Endothelial cell of umbilical vein (primary cell): ENCODE measurements at places on chromosomes 5 and 9. TPM values are rescaled to one million over a fixed set of nuclear protein-coding genes. Genes with fewer than 3 reads are reported as not detected.

MARCOL gene
- total RNA-seq, result not detected in 2 replicates

SLCO4C1 gene
- not detected in 2 replicates for total RNA-seq

OTP gene
- not detected in 2 replicates for total RNA-seq

PPP2R2B gene
- total RNA-seq, result not detected in 2 replicates

DNA sequence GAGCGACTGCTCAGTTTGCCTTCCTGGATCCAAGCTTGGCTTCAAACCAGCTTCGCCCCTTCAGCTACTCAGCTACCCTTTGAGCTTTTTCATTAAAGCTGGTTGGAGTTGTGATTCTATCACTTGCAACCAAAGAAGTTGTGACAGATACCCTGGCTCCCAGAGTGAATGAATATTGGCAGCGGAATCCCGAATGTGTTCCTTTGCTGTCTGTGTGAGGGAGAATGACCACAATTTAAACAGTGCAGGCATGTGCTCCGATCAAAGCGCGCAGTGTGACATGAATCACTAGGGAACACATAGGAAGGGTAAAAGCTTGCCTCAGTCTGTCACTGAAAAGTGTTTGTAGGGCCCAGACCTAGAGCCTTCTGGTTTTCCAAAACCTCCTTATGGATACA, 6.6 kb upstream of the AFAP1L1 start:
- no peak for DNase-seq

GRCh38 chr9:93644397-93645088, 68.2 kb downstream of the PHF2 start:
- DNase-seq, result no peak
